ENCODE measurements at places on chromosomes 2 and 18.

DNA sequence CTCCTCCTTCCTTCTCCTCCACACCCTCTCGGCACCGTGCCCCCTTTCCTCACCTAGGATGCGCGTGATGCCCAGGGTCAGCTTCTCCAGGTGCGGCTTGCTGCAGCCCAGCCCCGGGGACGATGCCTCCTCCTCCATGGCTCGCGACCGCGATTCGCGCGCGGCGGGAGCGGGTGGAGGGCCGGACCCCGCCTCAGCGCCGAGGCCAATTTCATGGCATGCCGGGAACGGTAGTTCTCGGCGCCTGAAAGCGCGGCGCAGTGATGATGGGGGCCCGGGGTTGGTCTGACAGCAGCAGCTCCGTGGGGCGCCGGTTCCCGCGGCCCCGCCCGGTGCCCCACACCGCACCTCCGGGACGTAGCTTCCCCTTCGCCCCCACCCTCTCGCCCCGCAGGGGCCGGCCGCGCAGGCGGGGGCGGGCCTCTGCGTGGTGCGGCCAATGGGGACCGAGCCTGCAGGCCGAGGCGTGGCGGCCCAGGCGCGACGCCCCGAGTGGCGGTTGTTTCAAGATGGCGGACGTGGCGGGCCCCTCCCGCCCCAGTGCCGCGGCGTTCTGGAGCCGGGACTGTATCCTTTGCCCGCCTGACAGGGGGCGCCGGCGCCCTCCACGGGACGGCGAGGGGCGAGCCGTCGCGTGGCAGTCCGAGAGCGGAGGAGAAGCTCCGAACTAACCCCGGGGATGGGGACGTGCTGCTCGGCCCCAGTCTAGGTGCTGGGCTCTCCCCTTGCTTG is at the start of the genes KIAA1328 and TPGS2:
Gene KIAA1328, plus strand, starts transcription at position 498 of the 732 bp plus-strand sequence. Its CDS starts 12 bp downstream, at position 510.
Gene TPGS2, minus strand, starts transcription at position 373 of the 732 bp plus-strand sequence. Its CDS starts 235 bp downstream, at position 138.
- peak; percentile 72 for DNase-seq

DNA sequence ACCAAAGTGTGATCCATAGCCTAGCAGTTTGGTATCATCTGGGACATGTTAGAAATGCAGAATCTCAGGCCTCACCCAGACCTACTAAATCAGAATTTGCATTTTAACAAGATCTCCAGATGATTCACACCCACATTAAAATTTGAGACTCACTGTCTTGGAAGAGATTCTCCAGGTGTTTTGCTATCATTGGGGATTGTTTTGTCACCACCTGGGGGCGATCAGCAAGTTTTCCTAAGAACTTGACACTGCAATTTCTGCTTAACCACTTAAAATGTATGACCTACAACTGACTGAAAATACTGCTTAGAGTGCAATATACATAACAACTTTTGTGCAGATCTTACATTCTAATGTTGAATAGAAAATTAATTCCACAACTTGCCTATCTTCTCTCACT is 18.9 kb upstream of the ITGA4 start:
- DNase-seq = no peak

DNA sequence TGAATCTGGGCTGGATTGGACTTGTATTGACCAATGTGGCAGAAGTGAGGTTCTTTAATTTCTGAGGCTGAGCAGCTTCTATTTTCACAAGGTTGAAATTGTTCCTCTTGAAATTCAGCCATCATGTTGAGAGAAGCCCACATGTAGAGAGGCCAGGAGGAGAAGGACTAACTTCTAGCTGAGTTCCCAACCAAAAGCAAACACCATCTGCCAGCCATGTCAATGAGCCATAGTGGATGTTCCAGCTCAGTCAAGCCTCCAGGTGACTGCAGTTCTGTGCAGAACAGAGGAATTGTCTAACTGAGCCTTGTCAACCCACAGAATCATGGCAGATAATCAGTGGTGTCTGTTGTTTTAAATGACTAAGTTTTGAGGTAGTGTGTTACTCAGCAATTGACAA is 110.6 kb upstream of the ACVR1 start:
- no peak for DNase-seq

- no peak for DNase-seq
These were observed 2.2 kb downstream of the KLHL29 start for GRCh38 chr2:23387221-23387550.
